Type B pancreatic cell (in vitro differentiated cells): ENCODE measurements at places on chromosomes 16 and 17. TPM values are rescaled to one million over a fixed set of nuclear protein-coding genes. Genes with fewer than 3 reads are reported as not detected.

TBC1D3C gene
- not detected in 2 replicates for total RNA-seq

DNA sequence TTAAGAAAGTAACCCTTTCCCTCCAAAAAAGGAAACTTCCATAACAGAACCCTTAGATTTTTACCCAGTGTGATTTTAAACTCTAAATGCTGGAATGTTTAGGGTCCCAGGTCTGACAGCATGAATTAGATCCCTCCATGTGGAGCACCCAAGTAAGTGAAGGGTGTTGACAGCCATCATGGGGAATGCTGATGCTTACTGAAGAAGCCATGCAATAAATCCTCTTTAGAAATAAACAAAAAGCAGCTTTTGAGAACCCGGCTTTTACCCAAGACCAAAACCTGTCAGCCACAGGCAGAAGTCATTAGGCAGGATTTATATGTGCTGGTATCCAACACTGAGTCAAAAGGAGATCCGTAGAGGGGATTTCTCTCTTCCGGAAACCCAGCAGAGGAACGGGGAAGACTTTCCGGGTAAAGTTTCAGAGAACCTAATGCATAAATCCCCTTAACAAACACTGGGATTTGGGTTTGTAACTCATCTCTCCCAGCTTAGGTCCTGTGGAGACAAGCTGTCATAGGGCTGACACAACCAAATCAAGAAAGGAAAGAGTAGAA is 287.5 kb downstream of the IRX3 start:
- H3K36me3 ChIP-seq = peaks cover 12% of the 10 kb centered on the region
- peaks cover 22% of the 10 kb centered on the region for H3K4me1 ChIP-seq
- no peak overlapping the region for H3K4me3 ChIP-seq

- DNase-seq = no peak
- H3K36me3 ChIP-seq = no peaks in the 10 kb centered on the region
- no peak overlapping the region for H3K4me3 ChIP-seq
- H3K27ac ChIP-seq = no peak overlapping the region
- H3K4me1 ChIP-seq = peaks cover 5% of the 10 kb centered on the region
- no peaks in the 10 kb centered on the region for H3K27me3 ChIP-seq
Observed at GRCh38 chr17:59315866-59316265, 15.6 kb upstream of the YPEL2 start.

- peaks cover 23% of the 10 kb centered on the region for H3K27me3 ChIP-seq
- peaks cover 18% of the 10 kb centered on the region for H3K4me1 ChIP-seq
- H3K27ac ChIP-seq = peak overlapping the region; percentile 79
- H3K4me3 ChIP-seq = peak overlapping the region; percentile 92
- H3K36me3 ChIP-seq = peaks cover 8% of the 10 kb centered on the region
Observed at GRCh38 chr17:32443827-32444300, 446 bp upstream of the PSMD11 start.

DNA sequence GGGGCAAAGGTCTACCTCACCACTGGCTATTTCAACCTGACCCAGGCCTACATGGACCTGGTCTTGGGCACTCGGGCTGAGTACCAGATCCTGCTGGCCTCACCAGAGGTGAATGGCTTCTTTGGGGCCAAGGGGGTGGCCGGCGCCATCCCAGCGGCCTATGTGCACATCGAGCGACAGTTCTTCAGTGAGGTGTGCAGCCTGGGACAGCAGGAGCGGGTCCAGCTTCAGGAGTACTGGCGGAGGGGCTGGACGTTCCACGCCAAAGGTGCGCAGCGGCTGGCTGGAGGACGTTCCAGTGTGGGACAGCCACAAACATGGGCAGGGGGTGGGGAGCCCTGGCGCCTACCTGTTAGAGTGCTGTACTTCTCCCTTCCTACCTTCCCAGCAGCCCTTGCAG is 25.4 kb downstream of the PGS1 start:
- H3K27me3 ChIP-seq = no peaks in the 10 kb centered on the region
- no peak overlapping the region for H3K4me3 ChIP-seq
- peaks cover 6% of the 10 kb centered on the region for H3K4me1 ChIP-seq
- peaks cover 17% of the 10 kb centered on the region for H3K36me3 ChIP-seq
- no peak for DNase-seq

DNA sequence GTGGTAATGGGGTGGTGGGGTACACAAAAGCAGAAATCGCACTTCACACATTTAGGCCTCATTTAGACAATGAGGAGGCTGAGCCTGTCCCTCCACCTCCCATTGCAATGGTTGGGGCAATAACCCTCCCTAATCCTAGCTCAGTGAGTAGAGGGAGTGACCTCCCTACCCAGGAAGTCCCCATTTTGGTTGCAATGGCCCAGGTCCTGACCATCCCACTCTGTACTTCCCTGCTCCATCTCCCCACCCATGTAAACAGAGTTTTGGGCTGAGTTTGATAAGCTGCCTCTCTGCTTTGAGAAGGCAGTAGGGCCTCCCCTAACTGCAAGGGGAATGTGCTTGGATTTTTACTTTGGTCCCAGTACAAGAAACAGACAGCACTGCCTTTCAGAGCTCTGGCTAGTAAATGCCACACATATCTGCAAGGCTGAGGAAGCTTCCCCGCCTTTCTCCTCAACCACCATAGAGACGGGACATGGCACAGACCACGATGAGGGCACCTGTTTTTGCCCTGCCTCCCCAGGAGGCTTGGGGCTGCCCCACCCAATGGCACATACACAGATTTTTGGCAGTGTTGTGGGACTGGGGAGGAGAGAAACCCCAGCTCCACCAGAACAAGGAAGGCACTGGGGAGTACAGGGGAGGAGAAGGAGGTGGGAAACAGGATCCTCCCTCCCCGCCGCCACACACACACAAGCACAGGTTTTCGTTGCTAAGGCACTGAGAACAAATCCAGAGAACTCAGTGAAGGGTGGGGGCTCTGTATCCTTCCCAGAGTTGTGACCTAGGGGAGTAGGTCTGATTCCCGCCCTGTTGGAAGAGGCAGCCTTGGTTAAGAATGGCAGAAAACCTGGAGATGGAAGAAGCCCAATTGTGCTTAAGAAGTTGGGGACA is 7.3 kb downstream of the VAT1 start:
- DNase-seq = no peak
- no peaks in the 10 kb centered on the region for H3K27me3 ChIP-seq
- peak overlapping the region; percentile 26 for H3K27ac ChIP-seq
- no peak overlapping the region for H3K4me3 ChIP-seq
- peaks cover 11% of the 10 kb centered on the region for H3K36me3 ChIP-seq
- peaks cover 36% of the 10 kb centered on the region for H3K4me1 ChIP-seq

- no peaks in the 10 kb centered on the region for H3K4me1 ChIP-seq
- no peak overlapping the region for H3K4me3 ChIP-seq
- no peaks in the 10 kb centered on the region for H3K27me3 ChIP-seq
- H3K27ac ChIP-seq = no peak overlapping the region
- no peak for DNase-seq
- no peaks in the 10 kb centered on the region for H3K36me3 ChIP-seq
Observed at GRCh38 chr17:82438401-82439193, 12.0 kb downstream of the CYBC1 start.

DNA sequence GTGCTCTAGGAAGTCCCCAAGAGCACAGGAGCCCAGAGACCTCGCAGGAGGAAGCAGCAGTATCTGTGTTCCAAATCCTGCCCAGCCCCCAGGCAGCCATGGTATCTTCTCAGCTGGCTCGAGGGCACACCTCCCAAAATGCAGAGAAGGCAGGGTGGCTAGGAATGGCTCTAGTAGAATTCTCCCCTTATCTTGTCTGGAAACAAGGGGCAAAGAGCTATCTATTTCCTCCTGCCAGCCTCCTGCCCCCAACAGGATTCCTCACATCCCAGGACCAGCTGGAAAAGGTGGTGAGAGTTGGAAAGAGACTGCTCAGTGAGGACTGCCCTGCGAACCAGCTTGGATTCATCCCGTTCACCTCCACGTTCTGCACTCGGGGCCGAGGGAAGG is 8.6 kb upstream of the TSPOAP1 start:
- no peak for DNase-seq
- H3K27me3 ChIP-seq = no peaks in the 10 kb centered on the region
- H3K4me3 ChIP-seq = no peak overlapping the region

GRCh38 chr16:89658221-89658879 is 714 bp downstream of the SPATA33 start:
- peaks cover 24% of the 10 kb centered on the region for H3K36me3 ChIP-seq
- no peak for DNase-seq
- H3K27ac ChIP-seq = peak overlapping the region; percentile 82

- H3K27ac ChIP-seq = no peak overlapping the region
- H3K4me3 ChIP-seq = no peak overlapping the region
- DNase-seq = no peak
- peaks cover 5% of the 10 kb centered on the region for H3K36me3 ChIP-seq
- no peaks in the 10 kb centered on the region for H3K4me1 ChIP-seq
Observed at GRCh38 chr16:89765292-89765830, 44.0 kb downstream of the ZNF276 start.
